Left colon (tissue), 2 donors: ENCODE measurements at places on chromosomes 6 and 20. TPM values are rescaled to one million over a fixed set of nuclear protein-coding genes. Genes with fewer than 3 reads are reported as not detected.

TFAP2D gene
- not detected for total RNA-seq

PREP gene
- 80.1 TPM for total RNA-seq

DNA sequence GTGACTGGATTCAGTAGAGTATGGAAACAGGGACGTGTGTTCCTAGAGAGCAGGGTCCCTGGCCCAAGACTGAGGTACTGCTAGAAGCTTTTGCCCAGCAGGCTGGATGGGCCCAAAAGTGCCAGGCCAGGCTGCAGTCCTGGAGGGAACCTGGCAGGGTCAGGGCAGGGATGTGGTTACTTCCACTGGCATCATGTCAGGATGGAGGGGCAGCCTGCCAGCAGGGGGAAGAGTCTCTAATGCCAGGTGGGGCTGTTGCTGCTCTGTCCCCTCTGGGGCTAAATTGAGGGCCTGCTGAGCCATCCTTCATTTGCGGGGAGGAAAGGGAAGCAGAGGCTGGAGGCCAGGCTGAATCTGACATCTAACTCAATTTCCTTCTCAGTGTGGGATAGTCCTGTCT is 17.2 kb downstream of the ZDHHC14 start:
- DNase-seq = no peak

EPPIN gene
- not detected for total RNA-seq

DNA sequence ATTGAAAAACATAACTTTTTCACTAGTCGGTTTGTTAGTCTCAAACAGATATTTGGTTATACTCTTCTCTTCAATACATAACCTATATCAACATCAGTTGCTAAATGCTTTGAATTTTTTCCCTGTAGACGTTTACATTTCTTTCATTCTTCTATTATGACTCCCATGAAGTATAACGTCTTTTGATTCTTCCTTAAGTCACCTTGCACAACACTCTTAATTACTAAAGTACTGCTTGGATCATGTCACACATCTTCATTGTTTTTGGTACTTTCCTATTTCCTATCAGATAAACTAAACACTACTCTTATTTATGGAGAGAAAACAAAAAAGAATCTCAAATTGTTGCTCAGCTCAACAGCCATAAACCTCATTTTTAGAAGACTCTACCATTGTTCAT is 23.0 kb upstream of the BMP5 start:
- DNase-seq = no peak

GRCh38 chr6:57316581-57317059 is 810 bp upstream of the PRIM2 start:
- peak; percentile 78 for DNase-seq

GRCh38 chr6:97947841-97948240 is 664.8 kb upstream of the MMS22L start:
- DNase-seq = no peak
